ENCODE measurements at places on chromosomes 3 and 15.

DNA sequence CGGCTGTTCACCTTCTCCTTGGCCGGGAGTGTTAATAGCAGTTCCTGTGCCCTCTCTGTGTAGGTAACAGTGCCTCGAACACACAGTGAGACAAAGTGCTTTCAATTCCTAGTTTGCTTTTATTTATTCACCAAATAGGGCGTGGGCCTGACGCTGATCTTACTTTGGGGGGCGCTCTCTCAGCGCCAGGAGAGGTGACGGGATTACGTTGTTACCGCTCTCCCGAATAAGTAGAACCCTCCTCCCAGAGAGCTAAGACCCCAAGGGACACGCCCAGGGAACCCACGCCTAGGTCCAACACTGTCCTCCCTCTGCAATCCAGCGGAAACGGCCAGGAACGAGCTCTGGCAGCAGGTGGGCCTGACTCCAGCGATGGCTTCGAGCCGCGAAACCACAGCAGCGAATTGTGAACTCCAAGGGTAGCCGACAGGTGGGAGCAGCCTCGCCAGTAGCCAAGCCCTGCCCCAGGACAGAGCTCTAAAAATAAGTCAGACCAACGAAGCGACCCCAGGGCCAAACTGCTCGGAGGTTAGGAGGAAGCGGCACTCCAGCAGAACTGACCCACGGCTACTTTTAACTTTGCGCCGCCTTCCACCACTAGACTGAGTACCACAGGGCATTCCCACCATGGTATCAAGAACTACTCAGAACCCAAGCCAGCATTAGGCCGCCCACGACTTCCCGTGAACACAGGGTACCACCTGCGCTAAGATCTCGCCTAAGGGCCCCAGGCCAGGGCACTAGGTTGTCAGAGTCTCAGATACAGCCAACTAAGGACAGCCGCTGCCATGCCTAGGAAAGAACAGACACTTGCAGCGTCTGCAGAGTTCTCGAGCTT is 1.6 kb upstream of the SIN3A start:
- DNase-seq = no peak

- DNase-seq = no peak
Observed at GRCh38 chr3:131393051-131393450, 11.5 kb downstream of the NUDT16 start.

- DNase-seq = no peak
Observed at GRCh38 chr3:24062916-24063315, 117.8 kb downstream of the NR1D2 start.

- DNase-seq = no peak
Observed at GRCh38 chr3:195255571-195256501, 15.1 kb downstream of the XXYLT1 start.

- no peak for DNase-seq
Observed at GRCh38 chr3:32398531-32398930, 6.9 kb downstream of the CMTM7 start.

- DNase-seq = no peak
Observed at GRCh38 chr3:101571028-101571895, 2.7 kb upstream of the PCNP start.

DNA sequence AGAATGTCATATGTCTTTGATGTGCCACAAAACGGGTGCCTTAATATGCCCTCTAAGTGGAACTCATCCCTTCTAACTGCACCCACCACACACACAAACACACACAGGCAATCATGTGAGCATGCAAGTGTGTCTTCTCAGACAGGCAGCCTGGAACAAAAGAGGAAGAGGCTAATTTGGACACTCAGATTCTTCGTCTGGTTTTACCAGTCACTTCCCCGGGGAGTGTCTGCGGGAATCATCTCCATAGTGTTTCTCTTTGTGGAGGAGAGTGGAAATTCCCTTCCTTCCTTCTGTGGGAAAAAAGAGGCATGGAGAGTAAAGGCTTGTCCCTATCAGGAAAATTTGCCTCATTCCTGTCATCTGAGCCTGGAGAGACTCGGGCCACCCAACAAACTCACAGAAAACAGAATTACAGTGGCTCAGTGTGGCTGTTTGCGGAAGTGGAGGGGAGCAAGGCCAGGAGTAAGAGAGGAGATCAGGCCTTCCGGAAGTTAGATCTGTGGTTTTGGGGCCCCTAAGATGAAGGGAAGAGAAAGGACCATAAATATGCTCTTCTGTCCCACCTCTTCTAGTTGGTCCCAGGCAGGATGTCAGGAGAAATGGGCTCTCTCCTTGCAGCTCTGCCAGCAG is 212.6 kb upstream of the SEMA6D start:
- DNase-seq = no peak

DNA sequence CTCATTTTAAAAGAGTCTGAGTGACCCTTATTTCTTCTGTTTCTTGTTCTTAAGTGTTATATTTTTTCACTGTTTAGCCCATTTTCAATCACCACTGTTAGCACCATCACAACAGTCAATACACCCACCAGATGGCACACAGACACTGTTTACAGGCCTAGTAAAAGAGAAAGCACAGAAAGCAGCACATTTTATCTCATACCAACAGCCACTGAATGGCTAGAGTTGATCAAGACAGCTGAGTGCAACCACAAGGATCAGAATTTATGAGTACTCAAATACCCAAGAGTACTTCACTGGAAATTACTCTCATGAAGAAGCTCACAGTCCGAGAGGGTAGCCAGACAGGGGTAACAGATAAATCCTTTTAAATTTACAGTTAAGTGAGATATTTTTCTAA is 127.0 kb downstream of the TFDP2 start:
- peak; percentile 25 for DNase-seq

- no peak for DNase-seq
Observed at GRCh38 chr15:101280007-101280406, 2.7 kb upstream of the SELENOS start.

DNA sequence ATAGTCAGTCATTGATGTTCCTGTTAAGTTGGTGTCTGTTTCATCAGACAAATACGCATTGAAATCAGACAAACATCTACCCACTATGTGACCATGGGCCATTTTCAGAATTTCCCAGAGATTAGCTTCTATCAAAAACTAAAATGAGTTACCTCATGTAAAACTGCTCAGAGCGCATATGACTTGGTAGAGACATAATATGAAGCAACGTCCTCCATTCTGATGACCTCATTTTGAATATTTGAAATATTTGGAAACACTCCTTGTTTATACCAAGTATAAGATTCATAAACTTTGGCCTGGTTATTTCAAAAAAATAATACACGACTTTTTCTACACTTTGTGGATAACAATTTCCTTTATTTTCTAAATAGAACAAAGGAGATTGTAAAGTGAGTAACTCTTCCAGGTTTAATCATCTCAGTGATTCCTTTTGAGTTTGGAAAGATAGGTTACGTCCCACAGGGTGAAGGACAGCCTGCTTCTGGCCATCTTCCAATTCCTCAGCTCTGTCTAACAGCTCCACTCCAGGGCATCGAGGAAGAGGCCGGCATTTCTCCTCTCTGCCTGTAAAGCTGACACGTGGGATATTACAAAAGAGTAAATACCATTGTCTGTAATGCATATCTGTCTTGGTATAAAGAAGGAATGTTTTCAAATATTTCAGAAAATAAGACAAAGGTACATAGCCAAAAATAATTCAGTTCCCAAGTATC is 122.6 kb downstream of the CADM2 start:
- no peak for DNase-seq

Data from AG09309 (cell line).